ENCODE measurements at places on chromosomes 13 and 19. TPM values are rescaled to one million over a fixed set of nuclear protein-coding genes. Genes with fewer than 3 reads are reported as not detected.

ZNF85 gene
- 10.5 TPM for polyA plus RNA-seq

CPB2 gene
- not detected for polyA plus RNA-seq

GRCh38 chr19:48004236-48004635 lies 9.8 kb downstream of the ELSPBP1 start:
- no peak for DNase-seq

- no peak for DNase-seq
Observed at GRCh38 chr19:5679289-5680083, 830 bp downstream of the MICOS13 start.

DNA sequence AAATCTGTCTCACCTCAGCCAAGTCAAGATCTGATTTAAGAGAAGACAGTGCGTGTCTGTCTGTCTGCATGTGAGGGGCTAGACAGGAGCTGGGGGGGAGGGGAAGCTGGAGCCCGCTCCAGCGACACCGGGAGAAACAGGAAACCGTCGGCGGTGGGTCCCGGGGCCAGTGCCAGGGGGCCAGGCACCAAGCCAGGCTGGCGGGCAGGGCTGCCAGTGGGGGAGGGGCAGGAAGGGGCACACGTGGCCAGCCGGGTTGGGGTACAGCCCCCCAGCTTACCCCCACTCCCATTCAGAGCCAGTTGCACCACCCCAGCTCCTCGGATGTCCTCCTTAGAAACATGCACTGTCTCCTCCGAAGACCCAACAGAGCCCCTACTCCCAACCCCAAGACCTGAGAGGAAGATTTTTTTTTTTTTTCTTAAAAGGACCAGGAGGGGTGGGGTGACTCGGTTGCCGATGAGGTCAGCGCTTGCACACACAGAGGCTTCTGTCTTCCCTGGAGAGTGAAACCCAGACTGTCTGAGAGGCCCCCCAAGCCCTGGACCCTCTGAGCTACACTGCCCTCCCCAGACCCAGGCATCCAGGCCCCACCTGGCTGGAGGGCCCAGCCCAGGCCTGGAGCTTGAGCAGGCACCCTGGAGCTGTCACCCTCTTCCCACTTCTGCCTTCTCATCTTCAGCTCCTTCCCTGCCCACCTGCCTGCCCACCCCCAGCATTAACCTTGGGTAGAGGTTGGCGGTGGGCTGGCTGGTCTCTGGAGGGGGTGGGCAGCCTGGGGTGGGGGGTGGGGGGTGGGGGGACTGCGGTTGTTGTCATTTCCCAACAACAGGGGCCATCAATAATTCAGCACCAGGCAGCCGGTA lies 4.0 kb downstream of the ERF start:
- no peak for DNase-seq
